WTC11 (cell line): ENCODE measurements at places on chromosomes 4 and X.

DNA sequence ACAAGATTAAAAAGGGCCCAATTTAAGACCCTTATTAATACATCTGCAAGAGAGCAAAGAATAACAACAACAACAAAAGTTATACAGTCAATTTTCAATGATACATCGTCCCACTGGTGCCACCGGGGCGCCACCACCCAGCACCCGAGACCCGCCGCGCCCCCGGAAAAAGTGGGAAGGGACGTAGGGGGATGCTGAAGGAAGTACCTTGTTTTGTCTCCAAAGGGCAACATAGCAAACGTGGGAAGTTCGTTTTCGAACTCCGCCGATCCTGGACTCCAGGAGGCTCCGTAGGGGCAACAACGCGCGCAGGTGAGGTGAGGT, 1.7 kb downstream of the PDE5A start:
- H3K4me1 ChIP-seq = peaks cover 33% of the 10 kb centered on the region
- H3K27ac ChIP-seq = peak overlapping the region; percentile 21; the same call in 1 of the 2 replicates
- H3K4me3 ChIP-seq = peak overlapping the region; percentile 89
- H3K27me3 ChIP-seq = no peaks in the 10 kb centered on the region; the same call in 1 of the 2 replicates

DNA sequence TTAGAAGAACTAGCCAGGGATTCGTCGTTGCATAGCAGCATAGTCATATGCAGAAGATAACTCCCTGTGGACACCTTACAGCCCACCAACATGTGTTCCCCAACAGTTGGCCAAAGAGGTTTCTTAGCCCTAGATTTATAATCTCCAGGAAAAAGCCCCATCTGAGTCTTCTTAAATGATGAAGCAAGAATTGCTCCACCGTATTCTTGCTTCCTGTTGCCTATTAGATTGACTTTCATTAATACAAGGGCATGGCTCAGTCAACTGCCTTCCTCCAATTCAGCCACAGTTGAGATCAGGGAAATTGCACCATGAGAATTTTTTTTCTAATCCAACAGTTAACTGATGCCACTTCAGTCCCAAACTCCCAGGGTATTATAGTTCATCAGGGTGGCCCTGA, 5.2 kb upstream of the AFF2 start:
- no peaks in the 10 kb centered on the region for H3K36me3 ChIP-seq
- DNase-seq = no peak
- peaks cover 7% of the 10 kb centered on the region for H3K4me1 ChIP-seq

GRCh38 chr4:164949448-164950143, 27.9 kb downstream of the TRIM61 start:
- H3K27ac ChIP-seq = no peak overlapping the region
- no peak overlapping the region for H3K4me3 ChIP-seq
- peak; percentile 65 for DNase-seq
- no peaks in the 10 kb centered on the region for H3K36me3 ChIP-seq
- H3K27me3 ChIP-seq = no peaks in the 10 kb centered on the region; the same call in 1 of the 2 replicates

- no peak overlapping the region for H3K4me3 ChIP-seq
- no peaks in the 10 kb centered on the region for H3K36me3 ChIP-seq
- no peak overlapping the region for H3K27ac ChIP-seq
- peaks cover 9% of the 10 kb centered on the region for H3K4me1 ChIP-seq
Measured at GRCh38 chrX:54166915-54167314, 16.1 kb downstream of the FAM120C start.

DNA sequence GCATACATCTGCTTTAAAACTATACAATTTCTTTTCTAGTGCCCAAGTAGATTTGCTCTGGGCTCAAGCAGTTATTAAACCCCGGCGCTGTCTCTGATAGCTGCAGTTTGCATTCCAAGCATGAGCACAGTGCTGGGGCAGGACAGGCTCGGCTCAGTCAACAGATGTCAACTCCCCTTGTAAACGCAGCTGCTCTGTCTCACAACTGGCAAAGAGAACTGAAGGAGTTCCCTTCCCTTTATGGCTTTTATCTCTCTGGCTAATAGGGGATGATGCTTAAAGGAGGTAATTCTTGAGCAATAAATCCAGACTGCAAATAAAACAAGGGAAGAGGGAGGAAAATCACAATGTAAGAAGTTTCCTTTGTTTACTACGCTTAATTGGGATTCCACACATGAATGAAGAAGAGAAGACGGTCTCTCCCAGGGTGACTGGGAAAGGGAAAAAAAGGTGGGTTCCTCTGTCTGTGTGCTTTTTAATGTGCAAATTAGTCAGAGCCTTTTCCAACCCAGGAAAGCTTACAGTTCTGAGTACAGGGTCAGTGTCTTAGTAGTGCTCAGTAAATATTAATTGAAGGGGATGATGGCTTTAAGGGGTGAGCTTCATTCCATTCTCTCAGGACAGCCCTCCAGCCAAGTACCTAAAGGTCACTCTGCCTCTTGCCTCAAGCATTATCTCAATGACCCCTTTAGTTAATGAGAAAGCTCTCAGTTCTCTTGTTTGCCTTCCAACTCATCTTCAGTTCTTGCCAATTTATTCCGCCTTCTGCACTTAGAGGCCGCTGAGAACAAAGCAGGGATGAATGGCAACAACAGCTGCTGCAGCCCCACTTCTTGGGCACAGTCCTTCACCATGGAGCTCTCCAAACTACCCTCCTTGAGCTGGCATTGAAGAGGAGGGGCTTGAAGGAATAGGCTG, 155.7 kb upstream of the JADE1 start:
- H3K4me3 ChIP-seq = no peak overlapping the region
- no peak for DNase-seq
- H3K27ac ChIP-seq = peak overlapping the region; percentile 71
- peaks cover 32% of the 10 kb centered on the region for H3K4me1 ChIP-seq
- H3K27me3 ChIP-seq = no peaks in the 10 kb centered on the region

DNA sequence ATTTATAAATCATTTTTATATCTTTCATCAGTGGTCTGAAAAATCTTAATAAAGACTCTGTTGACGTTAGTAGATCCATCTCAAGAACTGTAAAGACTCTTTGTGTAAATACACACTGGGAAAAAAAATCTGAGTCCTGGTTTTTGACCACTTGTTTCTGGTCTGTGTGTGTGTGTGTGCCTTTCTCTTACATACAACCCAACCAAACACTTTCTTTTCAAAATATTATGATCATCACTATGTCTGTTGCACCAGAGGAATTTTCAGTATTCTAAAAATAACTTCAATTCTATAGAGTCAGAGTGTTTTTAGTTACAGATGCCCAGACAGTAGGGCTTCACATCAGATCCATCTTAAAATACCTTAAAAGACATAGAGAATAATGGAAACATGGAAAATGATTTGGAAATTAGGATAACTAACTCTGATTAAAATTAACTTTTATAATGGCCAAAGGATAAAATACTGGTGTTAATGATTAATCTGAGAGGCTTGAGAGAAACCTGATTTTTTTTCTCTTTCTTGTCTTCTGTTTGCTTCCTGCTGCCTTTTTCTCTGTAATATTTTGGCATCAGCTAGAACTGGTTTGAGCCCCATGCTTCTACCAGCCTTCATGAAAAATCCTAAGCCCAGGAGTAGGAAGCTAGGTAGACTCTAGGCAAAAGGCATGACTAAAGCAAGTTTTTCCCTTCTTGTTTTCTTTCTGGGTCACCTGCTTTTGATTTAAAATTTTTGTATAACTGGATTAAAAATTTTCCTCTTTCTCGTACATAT, 99.7 kb downstream of the ATXN3L start:
- no peak overlapping the region for H3K4me3 ChIP-seq
- no peaks in the 10 kb centered on the region for H3K36me3 ChIP-seq
- H3K27ac ChIP-seq = peak overlapping the region; percentile 96
- peaks cover 54% of the 10 kb centered on the region for H3K4me1 ChIP-seq
- DNase-seq = no peak

- H3K27ac ChIP-seq = no peak overlapping the region
- peaks cover 27% of the 10 kb centered on the region for H3K27me3 ChIP-seq
- peak overlapping the region; percentile 28; the same call in 1 of the 2 replicates for H3K4me3 ChIP-seq
- no peak for DNase-seq
- peaks cover 82% of the 10 kb centered on the region for H3K4me1 ChIP-seq
Measured at GRCh38 chr4:52840531-52841370, 21.4 kb upstream of the RASL11B start.

GRCh38 chr4:104969394-104970082, 177.1 kb upstream of the TET2 start:
- H3K27me3 ChIP-seq = no peaks in the 10 kb centered on the region; the same call in 1 of the 2 replicates
- DNase-seq = no peak
- no peaks in the 10 kb centered on the region for H3K36me3 ChIP-seq
- H3K4me1 ChIP-seq = no peaks in the 10 kb centered on the region
- no peak overlapping the region for H3K27ac ChIP-seq

GRCh38 chr4:24537025-24537424, 47.3 kb downstream of the DHX15 start:
- no peaks in the 10 kb centered on the region for H3K27me3 ChIP-seq
- peak overlapping the region; percentile 61 for H3K27ac ChIP-seq
- H3K36me3 ChIP-seq = peaks cover 68% of the 10 kb centered on the region

DNA sequence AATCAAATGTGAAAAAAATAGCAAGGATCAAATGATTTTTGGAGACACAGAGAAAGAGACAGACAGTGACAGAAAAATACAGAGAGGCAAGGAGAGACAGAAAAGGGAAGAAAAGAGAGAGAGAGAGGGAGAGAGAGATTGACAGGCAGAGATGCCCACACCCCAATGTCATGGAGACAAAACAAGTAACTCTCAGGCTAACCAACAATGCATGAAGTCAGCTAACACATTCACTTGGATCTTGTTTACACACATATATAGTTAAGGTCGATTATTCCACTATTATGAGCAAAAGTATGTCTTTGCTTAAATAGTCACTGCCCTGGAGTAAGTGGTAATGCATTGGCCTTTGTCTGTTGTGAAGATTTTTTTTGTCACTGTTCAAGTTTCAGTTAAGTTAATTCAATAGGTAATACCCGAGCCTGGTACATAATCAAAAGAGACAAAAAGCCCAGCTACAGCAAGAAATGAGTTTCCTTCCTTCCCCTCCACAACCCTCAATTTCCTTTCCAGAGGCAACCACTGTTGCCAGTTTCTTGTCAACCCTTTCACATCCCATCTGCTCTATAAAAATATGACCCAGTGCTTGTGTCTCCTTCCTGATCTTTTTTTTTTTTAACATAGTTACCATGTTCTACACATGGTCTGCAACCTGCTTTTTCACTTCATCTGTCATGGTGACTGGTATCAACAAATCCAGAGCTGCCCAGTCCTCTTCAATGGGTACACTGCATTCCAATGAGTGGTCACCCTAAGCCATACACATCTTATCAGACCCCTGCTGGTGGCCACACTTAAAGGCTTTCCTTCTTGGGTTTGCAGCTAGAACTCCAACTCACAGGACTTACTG, 52.1 kb downstream of the PROM1 start:
- no peak for DNase-seq
- peaks cover 48% of the 10 kb centered on the region for H3K4me1 ChIP-seq
- H3K27me3 ChIP-seq = no peaks in the 10 kb centered on the region

DNA sequence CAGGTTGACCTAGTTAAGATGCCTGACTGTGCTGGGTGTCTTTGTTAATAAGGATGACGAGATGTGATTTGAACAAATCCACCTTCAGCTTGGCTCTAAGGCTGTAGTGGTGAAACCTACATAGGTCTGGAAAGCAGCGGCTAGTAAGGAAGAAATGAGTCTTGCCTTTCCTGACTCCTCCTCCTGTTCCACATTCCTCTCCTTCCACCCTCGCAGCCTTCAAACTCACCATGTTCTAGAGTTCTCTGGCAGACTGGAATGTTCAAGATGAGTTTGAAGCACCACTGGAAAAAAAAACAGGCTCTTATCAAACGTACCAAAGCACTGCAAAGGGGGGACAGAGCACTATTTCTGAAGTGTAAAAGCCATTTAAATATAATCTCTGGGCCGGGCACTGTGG, 395.4 kb downstream of the BMPR1B start:
- H3K27ac ChIP-seq = no peak overlapping the region
- peaks cover 2% of the 10 kb centered on the region; the same call in 1 of the 2 replicates for H3K4me1 ChIP-seq
- H3K27me3 ChIP-seq = peaks cover 29% of the 10 kb centered on the region
- H3K4me3 ChIP-seq = no peak overlapping the region

- no peaks in the 10 kb centered on the region for H3K4me1 ChIP-seq
- DNase-seq = no peak
- no peaks in the 10 kb centered on the region for H3K27me3 ChIP-seq
Measured at GRCh38 chr4:80043541-80043940, 29.5 kb downstream of the ANTXR2 start.

GRCh38 chr4:10092481-10093270, 23.9 kb downstream of the WDR1 start:
- peaks cover 23% of the 10 kb centered on the region for H3K4me1 ChIP-seq
- DNase-seq = no peak
- H3K27ac ChIP-seq = peak overlapping the region; percentile 93; the same call in 1 of the 2 replicates
- H3K4me3 ChIP-seq = no peak overlapping the region
- peaks cover 85% of the 10 kb centered on the region for H3K36me3 ChIP-seq

- DNase-seq = no peak
- H3K36me3 ChIP-seq = no peaks in the 10 kb centered on the region
- no peak overlapping the region for H3K27ac ChIP-seq
Measured at GRCh38 chr4:3725936-3726870, 40.0 kb upstream of the ADRA2C start.

GRCh38 chrX:131816551-131817136, 206.5 kb upstream of the STK26 start:
- H3K27ac ChIP-seq = no peak overlapping the region
- H3K4me3 ChIP-seq = no peak overlapping the region
- DNase-seq = no peak
- no peaks in the 10 kb centered on the region for H3K27me3 ChIP-seq
- H3K4me1 ChIP-seq = no peaks in the 10 kb centered on the region

GRCh38 chr4:71212216-71212615, 126.6 kb upstream of the SLC4A4 start:
- no peaks in the 10 kb centered on the region for H3K36me3 ChIP-seq
- H3K27me3 ChIP-seq = no peaks in the 10 kb centered on the region
- no peak for DNase-seq
- no peak overlapping the region for H3K4me3 ChIP-seq

GRCh38 chrX:46561824-46562657, 11.5 kb upstream of the CHST7 start:
- no peaks in the 10 kb centered on the region for H3K27me3 ChIP-seq
- no peak for DNase-seq
- H3K27ac ChIP-seq = peak overlapping the region; percentile 26
- peaks cover 10% of the 10 kb centered on the region for H3K4me1 ChIP-seq
- no peak overlapping the region for H3K4me3 ChIP-seq

GRCh38 chrX:99603091-99603814, 806.8 kb downstream of the PCDH19 start:
- H3K36me3 ChIP-seq = no peaks in the 10 kb centered on the region
- H3K27ac ChIP-seq = no peak overlapping the region
- DNase-seq = no peak
- peak overlapping the region; percentile 36 for H3K4me3 ChIP-seq
- peaks cover 26% of the 10 kb centered on the region for H3K4me1 ChIP-seq

- no peaks in the 10 kb centered on the region for H3K27me3 ChIP-seq
- H3K36me3 ChIP-seq = peaks cover 49% of the 10 kb centered on the region
- H3K4me1 ChIP-seq = peaks cover 13% of the 10 kb centered on the region
- no peak overlapping the region for H3K27ac ChIP-seq
- no peak for DNase-seq
Measured at GRCh38 chr4:102878901-102879300, 10.1 kb downstream of the CISD2 start.

DNA sequence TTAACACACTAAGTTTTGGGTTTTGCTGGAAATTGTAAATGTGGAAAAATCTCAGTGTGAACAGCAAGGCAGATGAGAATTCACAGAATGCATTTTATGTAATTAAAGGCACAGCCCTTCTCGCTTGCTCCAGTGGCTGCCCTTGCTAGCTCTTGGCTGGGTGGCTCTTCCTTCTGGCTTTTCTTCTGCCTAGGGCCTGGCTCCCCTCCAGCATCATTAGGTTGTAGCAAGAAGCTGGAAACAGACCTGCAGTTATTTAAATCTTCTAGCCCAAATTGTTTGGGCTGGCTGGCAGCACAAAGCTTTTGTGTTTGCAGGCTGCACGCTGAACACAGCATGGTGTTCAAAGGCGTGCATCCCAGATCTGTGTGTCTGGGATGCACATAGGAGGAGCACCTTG, 56.5 kb downstream of the LIMCH1 start:
- peaks cover 2% of the 10 kb centered on the region; the same call in 1 of the 2 replicates for H3K27me3 ChIP-seq
- no peaks in the 10 kb centered on the region for H3K36me3 ChIP-seq
- DNase-seq = no peak
